ENCODE measurements at places on chromosomes 3 and 15.

- no peak for DNase-seq
Measured at GRCh38 chr15:70060993-70061305, 36.8 kb downstream of the TLE3 start.

DNA sequence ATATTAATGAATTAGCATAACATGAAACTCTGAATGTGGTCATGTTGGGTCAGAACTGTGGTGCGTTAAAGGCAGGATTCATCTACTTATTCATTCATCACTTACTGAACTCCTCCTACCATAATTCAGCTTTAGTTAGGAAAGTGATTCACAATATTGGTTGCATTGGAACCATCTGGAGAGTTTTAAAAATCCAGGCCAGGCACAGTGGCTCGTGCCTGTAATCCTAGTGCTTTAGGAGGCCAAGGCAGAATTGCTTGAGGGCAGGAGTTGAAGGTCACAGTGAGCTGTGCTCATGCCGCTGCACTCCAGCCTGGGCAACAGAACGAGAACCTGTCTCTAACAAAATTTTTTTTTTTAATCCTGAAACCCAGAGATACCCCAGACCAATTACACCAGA lies 44.2 kb upstream of the ATG7 start:
- no peak for DNase-seq

GRCh38 chr15:75025107-75025506 lies 1.7 kb downstream of the PPCDC start:
- no peak for DNase-seq

DNA sequence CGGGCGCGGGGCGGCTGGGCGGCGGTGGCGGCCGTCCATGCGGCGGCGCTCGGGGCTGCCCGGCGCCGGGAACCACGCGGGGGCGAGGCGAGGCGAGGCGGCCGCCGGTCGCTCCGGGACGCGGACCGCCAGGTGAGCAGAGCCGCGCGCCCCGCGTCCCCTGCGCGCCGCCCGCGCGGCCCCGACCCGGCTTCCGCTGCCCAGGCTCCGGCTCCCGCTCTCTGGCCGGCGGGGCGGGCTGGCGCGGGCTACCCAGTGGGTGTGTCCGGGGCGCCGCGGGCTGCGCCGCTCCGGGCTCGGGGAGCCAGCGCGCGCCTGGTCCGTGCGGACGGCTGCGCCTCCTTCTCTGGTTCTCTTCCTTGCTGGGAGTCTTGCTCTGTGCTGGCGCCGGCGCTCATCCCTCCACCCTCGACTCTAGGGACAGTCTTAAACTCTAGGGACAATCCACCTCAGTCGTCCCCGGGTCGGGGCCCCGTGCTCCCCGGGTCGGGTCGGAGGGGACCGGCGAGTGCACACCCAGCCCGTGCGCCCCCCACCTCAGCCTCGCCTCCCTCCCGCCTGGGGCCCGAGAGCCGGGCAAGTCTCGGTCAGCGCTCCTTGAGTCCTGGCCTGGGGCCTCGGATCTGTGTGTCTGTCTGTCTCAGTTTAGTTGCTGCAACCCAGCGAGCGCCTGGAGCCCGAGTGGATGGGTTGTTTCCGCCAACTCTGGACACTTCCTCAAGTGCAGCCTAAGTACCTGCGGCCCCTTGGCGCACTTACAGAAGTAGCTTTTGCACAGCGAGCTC lies 488 bp downstream of the THSD4 start:
- no peak for DNase-seq

GRCh38 chr3:18446149-18446825 lies 21.1 kb upstream of the SATB1 start:
- no peak for DNase-seq

- DNase-seq = no peak
Measured at GRCh38 chr15:66135664-66136063, 117.9 kb downstream of the MEGF11 start.

DNA sequence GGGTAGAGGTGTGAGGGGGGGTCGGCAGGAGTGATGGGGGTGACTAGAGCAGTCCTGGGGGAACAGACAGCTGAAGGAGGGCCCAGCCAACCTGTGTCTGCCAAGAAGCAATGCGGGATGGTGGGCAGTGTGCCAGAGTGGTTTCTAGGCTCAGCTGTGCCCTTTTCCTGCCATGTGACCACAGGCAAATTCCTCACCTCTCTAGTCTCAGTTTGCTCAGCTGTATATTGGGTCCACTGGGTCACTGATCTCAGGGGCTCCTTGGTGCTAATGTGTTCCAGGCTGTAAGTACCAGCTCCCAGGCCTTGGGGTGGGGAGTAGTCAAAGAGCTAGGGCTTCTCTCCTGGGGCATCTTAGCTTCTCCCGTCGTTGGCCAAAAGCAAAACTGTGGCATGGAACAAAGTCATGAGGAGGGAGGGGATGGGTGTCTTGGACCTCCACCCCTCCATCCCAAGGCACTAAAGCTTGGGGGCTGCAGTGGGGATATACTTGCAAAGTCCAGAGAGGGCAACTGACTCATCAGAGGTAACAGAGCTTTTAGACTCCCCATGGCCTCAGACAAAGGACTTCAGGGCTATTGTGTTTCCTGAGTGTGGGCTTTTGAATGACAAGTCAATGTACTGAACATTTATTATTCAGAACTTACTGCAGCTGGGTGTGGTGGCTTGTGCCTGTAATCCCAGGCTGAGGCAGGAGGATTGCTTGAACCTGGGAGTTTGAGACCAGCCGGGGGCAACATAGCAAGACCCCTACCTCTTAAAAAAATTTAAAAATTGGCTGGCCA lies 20.9 kb downstream of the SMAD6 start:
- no peak for DNase-seq

DNA sequence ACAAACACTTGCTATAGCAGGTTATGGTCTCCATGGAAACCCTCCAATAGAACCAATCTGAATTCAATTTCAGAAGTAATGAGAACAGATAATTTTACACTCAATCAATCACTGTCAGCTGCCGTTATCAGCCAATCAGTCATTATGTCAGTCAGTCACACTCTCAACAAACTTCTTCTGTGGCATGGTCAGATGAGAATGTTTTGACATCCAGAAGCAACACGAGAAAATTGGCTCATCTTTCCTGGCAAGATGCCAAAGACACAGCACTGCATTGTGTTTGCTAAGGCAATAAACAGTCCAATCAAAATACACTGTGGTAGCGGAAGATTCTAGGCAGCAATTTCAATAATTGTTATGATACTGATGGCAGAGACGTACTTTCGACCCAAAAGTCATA lies 190.7 kb downstream of the RORA start:
- DNase-seq = no peak

DNA sequence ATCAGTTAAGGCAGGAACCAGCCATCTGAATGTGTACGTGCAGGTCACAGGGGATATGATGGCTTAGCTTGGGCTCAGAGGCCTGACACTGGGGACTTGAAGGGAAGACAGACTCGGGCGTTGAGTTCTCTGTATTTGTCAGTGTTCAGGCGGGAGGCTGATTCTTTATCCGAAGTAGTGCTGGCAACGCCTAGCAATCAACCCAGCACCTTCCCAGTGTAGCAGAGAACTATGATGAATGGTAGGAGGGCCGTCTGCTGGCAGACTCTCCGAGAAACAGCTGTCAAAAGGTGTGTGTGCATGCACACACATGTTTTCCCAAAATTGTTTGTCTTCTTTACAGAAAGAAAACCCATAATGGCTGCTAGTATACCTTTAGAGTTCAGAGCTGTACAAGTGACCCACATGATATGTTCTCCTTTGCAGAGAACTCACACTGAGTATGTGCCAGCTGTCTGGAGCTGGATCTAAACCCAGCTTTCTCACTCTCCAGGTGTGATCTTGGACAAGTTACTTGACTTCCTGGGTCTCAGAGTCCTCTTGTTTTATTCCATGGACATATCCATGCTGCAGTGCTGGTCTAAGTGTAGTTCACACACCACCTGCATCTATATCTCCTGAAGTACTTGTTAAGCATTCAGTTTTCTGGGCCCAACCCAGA lies 74.5 kb upstream of the LARS2 start:
- no peak for DNase-seq

DNA sequence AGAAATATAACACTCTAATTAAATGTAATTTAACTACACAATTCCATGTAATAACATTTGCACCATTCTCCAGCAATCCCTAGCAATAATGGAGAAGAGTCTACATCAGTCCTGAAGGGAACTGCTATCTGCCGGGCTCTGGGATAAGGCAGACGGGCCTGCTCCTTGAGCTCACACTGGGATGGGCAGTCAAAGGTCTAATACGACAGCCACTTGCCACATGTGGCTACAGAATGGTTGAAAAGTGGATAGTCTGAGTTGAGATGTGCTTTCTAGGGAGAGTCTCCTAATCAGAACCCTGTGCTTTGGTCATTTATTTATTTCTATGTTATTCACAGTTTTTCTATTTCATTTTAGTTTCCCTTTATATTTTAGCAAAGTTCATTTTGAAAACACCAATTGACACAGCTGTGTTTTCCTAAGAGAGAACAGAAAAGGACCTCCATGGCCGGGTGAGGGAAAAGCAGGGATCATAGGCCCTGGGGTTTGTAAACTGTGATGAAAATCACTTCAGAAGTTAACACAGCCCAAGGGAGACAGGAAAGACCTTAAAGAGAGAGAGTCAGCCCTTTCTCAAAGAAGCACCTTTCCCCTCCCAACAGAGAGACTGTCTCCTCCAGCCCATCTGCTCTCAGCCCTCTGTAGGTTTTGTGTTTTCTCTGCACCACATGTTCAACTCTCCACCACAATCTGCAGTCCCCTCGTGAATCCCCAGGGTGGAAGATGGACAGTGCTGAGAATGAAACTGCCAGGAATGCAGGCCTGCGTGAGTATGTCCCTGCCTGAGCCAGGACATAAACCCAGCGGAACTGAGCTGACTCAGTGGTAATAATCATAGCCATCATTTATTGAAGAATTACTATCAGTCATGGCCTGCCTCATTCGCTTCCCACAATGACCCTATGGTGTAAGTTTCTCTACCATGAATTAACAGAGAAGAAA lies 11.6 kb downstream of the FSIP1 start:
- no peak for DNase-seq

DNA sequence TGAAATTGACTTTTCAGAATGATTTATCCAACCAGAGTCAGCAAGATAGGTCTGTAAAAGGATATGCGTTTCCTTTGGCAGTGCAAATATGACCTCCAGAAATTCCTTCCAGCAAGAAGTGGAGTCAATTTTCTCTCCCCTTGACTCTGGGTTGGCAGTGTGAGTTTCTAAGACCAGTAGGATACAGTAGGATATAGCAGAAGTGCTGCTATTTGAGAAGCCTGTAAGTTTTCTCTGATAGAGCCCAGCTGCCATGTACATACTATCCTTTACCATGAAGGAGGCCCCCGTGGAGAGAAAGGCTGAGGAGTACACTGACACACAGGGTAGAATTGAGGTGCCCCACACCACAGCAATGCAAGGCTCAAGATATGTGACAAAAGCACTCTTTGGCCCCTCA lies 409.1 kb upstream of the PDZRN3 start:
- DNase-seq = no peak

DNA sequence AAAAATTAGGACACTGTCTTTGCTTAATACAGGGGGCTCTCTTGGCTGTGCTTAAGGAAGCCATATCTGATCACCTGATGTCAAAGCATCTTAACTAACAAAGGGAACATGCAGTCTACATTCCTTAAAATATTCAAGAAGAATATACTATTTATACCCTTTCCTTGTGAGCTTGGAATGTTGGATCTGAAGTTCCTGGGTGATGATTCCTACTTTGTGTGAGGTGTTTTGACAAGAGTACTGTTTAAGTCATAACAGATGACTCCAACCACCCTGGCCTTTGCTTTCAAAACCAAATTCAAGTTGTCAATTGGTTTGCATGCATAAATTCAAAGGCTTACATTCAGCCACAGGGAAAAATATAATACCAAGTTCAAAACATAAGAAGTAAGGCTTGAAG lies 862.7 kb upstream of the SEMA6D start:
- DNase-seq = no peak

DNA sequence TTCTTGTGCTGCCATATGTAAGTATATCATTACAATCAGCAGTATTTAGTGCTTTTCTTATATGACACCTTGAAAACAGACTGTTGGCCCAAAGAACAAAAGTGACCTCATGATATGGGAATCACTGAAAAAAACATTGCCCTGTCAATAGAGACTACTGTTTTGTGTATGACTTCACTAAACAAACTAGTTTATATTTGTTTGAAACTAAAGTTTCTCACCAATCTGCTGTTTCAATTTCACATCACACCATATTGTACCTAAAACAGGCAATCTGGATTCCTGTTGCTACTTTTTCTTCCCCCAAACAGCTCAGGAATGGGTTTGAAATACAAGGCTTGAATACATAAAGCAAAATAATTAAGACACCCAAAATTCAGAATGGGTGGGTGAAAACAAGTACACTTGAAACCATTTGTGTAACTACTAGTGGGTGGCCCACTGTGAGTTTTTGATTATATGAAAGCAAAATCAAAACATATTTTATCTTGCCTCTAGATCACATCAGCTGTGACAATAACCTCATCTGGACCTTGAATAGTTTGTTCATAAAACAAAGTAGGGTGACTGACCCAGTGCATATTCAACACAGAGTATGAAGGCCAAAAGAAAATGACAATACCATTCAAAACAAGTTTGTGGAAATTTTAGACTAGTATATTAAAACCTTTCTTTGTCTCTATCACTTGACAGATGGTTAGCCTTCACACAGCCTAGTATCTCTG lies 5.9 kb downstream of the ZBTB20 start:
- DNase-seq = no peak

- DNase-seq = no peak
Measured at GRCh38 chr3:126126811-126127431, 43.0 kb upstream of the SLC41A3 start.

- DNase-seq = no peak
Measured at GRCh38 chr3:9223672-9224071, 25.8 kb downstream of the SRGAP3 start.

DNA sequence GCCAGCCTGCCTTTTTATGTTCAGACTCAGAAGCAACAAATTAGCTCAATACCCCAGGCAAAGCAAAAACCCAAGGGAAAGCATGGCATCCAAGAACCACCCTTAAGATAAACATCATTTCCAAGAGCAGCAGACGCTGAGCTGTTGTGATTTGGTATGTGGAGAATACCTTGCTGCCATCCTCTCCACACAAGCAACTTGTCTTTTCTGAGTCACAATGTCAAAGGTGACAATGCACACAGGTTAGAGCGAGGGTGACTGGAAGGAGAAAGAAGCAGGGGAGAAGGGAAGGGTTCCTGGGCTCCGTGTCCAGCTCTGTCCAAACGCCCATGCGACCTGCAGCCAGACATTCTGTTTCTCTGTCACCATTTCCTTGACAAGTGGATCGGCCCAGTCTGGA lies 6.0 kb downstream of the PCSK6 start:
- no peak for DNase-seq

GRCh38 chr3:128845119-128845777 lies 34.2 kb upstream of the ACAD9 start:
- DNase-seq = no peak

DNA sequence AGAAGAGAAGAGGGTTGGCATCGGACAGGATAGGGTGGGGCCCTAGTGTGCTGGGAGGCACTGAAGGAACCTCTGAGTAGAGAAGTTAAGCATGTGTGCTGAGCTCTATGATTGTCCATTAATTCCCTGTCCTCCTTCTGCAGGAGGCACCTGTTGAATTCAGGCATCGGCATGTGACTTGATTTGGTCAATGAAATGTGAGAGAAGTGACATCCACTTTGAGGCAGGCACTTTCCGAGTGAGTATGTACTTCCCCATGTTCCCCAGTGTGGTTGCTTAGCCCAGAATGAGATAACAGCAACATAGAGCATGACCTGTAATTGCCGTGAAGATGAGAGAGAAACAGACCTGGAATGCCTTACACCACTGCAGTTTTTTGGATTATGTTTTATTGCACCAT lies 224.8 kb downstream of the RPLP1 start:
- DNase-seq = no peak
